ENCODE measurements at places on chromosomes 11 and 22.

- DNase-seq: no peak
These were observed 3.0 kb downstream of the DKK3 start for GRCh38 chr11:12005476-12005875.

DNA sequence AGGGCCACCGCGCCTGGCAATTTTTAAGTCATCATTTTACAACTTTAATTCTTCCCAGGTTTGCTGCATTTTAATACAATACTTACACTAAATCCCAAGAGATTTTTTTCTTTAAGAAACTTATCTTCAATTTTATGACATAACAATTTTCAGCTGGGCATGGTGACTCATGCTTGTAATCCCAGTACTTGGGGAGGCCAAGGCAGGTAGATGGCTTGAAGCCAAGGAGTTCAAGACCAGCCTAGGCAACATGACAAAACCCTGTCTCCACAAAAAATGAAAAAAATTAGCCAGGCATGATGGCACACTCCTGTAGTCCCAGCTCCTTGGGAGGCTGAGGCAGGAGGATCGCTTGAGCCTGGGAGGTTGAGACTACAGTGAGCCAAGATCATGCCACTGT lies 38.8 kb downstream of the CLDN25 start:
- no peak for DNase-seq

DNA sequence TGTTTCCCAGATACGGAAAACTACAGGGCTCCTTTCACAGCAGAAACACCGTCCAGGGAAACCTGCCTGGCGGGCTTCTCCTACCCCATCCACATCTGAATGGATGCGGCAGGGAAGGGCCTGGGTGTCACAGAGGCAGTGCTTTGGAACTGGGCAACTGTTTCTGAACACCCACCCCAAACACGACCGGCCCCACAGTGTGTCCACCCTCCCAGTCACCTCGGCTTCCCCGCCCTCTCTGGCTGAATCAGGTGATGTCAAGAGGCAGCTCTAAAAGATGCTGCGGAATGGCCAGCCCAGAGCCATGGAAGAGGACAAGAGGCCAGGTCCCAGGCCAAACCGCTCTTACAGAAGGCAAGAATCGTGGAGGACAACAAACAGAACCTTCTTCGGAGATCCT lies 22.0 kb downstream of the IFT27 start:
- no peak for DNase-seq

GRCh38 chr11:79087961-79088318 lies 352.9 kb downstream of the TENM4 start:
- DNase-seq: no peak

- DNase-seq: no peak
These were observed 53.4 kb upstream of the WNT7B start for GRCh38 chr22:46030231-46030880.

- no peak for DNase-seq
These were observed 183.0 kb downstream of the TBC1D22A start for GRCh38 chr22:46945481-46945880.

DNA sequence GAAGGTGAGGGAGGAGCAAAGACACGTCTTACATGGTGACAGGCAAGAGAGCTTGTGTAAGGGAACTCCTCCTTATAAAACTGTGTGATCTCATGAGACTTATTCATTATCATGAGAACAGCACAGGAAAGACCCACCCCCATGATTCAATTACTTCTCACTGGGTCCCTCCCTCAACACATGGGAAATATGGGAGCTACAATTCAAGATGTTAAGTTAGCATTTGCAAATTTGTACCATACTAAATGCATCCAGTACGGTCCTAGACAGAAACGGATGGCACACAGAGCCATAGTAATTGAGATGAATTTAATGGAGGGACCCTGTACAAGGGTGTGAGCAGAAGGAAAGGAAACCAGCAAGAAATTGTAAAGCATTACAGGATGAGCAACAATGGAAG lies 765.8 kb upstream of the API5 start:
- DNase-seq: no peak

GRCh38 chr11:10400856-10401255 lies 54.2 kb upstream of the AMPD3 start:
- DNase-seq: no peak

DNA sequence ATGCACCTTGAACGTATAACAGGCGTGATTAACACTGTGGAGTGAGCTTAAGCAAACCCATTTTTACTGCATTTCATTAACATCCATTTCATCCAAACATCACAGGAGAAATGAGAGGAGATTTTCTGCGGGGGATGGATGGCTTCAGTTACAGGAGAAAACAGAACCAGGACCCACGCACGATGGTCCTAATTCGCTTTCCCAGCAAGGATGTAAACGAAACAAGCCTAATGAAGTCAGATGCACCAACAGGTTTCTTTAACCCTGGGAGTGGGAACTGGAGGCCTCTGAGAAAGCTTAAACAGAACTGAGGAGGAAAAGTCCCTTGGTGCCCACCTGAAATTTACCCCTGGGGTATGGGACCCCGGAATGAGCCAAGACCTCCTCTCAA lies 2.7 kb downstream of the CADM1 start:
- DNase-seq: no peak

GRCh38 chr11:134801570-134801969 lies 389.5 kb upstream of the B3GAT1 start:
- no peak for DNase-seq

GRCh38 chr11:126948563-126948962 lies 52.0 kb downstream of the KIRREL3 start:
- DNase-seq: no peak

- DNase-seq: no peak
These were observed 206.5 kb downstream of the NAV2 start for GRCh38 chr11:19919050-19919561.

DNA sequence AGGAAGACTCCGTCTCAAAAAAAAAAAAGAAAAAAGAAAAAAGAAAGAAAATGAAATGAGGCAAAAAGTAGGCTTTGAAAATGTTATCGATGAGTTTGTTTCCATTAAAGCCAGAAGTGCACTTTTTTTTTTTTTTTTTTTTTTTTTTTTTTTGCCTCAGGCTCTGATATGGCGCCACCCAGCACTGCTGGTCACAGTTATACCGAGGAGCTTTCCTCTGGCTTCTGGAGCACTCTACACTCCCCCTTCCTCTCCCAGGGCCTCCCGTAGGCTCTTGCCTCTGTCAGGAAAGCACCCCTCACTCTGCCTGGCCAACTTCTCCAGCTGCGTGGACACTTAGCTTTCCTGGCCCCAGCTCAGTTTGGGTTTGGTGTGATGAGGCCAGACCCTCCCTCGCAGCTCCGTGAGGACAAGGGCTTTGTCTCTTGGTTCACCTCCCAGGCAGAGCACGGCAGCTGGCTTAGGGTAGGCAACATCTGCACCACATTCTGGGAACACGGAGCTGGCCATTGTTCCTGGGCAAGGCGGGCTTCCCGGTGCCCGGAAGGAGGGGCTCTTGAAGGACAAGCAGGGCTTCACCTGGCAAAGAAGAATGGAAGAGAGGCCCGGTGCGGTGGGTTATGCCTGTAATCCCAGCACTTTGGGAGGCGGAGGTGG lies 16.9 kb downstream of the FADS2 start:
- DNase-seq: no peak

- no peak for DNase-seq
These were observed 12.8 kb upstream of the OSBPL5 start for GRCh38 chr11:3177931-3178330.

- DNase-seq: no peak
These were observed 97.0 kb upstream of the CD82 start for GRCh38 chr11:44468345-44468988.

DNA sequence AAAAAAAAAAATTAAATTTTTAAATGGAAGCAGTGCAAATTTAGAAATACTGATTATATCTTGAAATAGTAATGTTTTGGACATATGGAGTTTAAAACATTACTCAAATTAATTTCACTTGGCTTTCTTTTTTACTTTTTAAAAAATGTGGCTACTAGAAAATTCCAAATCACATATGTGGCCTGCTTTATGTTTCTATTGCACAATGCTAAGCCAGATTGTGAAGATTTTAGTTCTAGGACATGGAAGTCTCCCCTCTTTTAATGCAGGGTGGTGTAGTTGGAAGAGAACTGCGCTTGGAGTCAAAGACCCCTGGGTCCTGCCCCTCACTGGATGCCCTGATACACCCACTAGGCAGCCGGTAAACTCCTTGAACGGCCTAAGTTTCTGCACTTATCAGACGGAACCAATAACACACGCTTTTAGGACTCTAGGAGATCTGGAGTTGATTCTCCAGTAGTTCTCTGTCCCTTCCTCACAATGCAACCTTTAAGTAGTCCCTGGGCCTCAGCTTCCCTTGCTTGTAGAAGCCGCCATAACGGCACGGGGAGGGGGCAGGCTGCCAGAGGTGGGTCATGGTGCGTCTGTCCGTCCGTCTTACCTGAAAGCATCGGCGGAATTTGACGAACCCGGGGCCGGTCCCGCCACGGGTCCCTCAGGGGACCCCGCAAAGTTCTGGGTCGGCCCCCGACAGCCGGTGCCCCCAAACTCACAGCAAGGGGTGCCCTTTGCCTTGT lies 505 bp downstream of the FAM227A start:
- DNase-seq: no peak

GRCh38 chr22:25488244-25489020 lies 76.0 kb upstream of the GRK3 start:
- DNase-seq: no peak

DNA sequence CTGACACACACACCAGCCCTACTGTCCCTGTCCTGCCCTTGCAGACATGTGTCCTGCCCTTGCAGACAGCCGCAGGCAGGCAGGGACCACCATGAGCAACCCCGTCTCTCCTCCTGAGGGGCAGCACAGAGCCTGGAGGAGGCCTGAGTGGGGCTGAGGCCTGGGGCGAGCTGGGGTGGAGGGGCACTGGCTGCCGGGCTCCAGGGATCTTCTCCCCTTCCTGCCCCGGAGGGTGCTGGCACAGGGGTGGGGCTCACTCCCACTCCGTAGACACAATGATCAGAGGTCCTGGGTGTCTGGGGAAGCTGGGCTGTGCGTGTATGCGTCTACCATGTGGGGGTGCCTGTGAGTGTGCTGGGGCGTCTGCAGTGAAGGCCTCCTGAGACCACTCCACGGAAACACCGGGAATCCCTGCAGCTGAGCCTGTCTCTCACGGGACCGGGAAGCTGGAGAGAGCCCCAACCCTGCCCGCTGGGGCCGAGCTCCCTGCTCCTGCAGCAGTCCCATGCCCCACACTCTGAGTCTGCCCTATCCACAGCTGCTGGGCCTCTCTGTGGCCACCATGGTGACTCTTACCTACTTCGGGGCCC lies 588 bp downstream of the TSPAN32 start:
- no peak for DNase-seq

- DNase-seq: no peak
These were observed 326.1 kb upstream of the ANO5 start for GRCh38 chr11:21866781-21867180.

All from stimulated activated CD8-positive, alpha-beta memory T cell treated with anti-CD3 and anti-CD28 coated beads, Interleukin-15, amount 100 ng/mL, for 1 hour (primary cell).